Camera-type eye (tissue), 1 donor: ENCODE measurements at places on chromosomes 1 and 21. TPM values are rescaled to one million over a fixed set of nuclear protein-coding genes. Genes with fewer than 3 reads are reported as not detected.

The CNIH3 gene
- 4.1 TPM for total RNA-seq

The LCA5L gene
- 3.8 TPM for total RNA-seq

The RGS1 gene
- 26.9 TPM for total RNA-seq

The TMEM54 gene
- total RNA-seq = 10.6 TPM

The SLC9C2 gene
- not detected for total RNA-seq

The HUNK gene
- total RNA-seq = 10.7 TPM

The CFHR1 gene
- not detected for total RNA-seq

The NECTIN4 gene
- total RNA-seq = 3.6 TPM

The MYBPH gene
- total RNA-seq = 4.5 TPM

The FBLIM1 gene
- 46.5 TPM for total RNA-seq

The GUCA2A gene
- not detected for total RNA-seq

The UBASH3A gene
- total RNA-seq = not detected

The C1orf141 gene
- total RNA-seq = 1.3 TPM

The CBR3 gene
- total RNA-seq = 3.0 TPM

The LCE1F gene
- total RNA-seq = not detected

The GPR161 gene
- 27.2 TPM for total RNA-seq

The C1orf185 gene
- not detected for total RNA-seq

The ACTL8 gene
- total RNA-seq = not detected

The PKP1 gene
- total RNA-seq = 34.3 TPM

The ERICH3 gene
- 3.4 TPM for total RNA-seq

The OSCP1 gene
- total RNA-seq = 20.6 TPM

The CYP4B1 gene
- total RNA-seq = 2.5 TPM

The NSUN4 gene
- 25.3 TPM for total RNA-seq

The SPRR1B gene
- total RNA-seq = not detected

The FCGR1A gene
- 3.4 TPM for total RNA-seq

The GLIS1 gene
- total RNA-seq = 0.71 TPM

The BEND5 gene
- 16.3 TPM for total RNA-seq

The HOOK1 gene
- total RNA-seq = 50.6 TPM

The FABP3 gene
- total RNA-seq = 27.0 TPM

The PPFIA4 gene
- 15.8 TPM for total RNA-seq

The DDX20 gene
- 27.6 TPM for total RNA-seq

The INAVA gene
- 6.2 TPM for total RNA-seq

The OLFML2B gene
- total RNA-seq = 52.4 TPM

The NBPF10 gene
- total RNA-seq = 2.0 TPM

The PBX1 gene
- 141 TPM for total RNA-seq

The LCE2D gene
- not detected for total RNA-seq

The B3GALT5 gene
- total RNA-seq = 7.9 TPM

The UMODL1 gene
- total RNA-seq = 0.16 TPM

The LHX4 gene
- 43.6 TPM for total RNA-seq

The TTC39A gene
- total RNA-seq = 5.2 TPM

The HSF2BP gene
- 2.9 TPM for total RNA-seq

The NRAS gene
- 42.1 TPM for total RNA-seq

The FGR gene
- total RNA-seq = 3.7 TPM
